Upper lobe of right lung (tissue), 1 donor: ENCODE measurements at places on chromosomes 7 and 10. TPM values are rescaled to one million over a fixed set of nuclear protein-coding genes. Genes with fewer than 3 reads are reported as not detected.

Gene TMEM229A
- total RNA-seq = not detected

Gene DUSP5
- 24.0 TPM for total RNA-seq

Gene JCAD
- 67.6 TPM for total RNA-seq

Gene AKR1C3
- total RNA-seq = 63.6 TPM

Gene POLR2J2
- total RNA-seq = 14.1 TPM

Gene COPS6
- total RNA-seq = 69.5 TPM

Gene OPN4
- total RNA-seq = not detected

Gene GALNT17
- total RNA-seq = 7.1 TPM

Gene CPED1
- 39.2 TPM for total RNA-seq

Gene PVRIG
- 1.4 TPM for total RNA-seq

DNA sequence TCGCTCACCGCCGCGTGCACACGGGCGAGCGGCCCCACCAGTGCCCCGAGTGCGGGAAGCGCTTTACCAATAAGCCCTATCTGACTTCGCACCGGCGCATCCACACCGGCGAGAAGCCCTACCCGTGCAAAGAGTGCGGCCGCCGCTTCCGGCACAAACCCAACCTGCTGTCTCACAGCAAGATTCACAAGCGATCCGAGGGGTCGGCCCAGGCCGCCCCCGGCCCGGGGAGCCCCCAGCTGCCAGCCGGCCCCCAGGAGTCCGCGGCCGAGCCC, 3.3 kb downstream of the REPIN1 start:
- DNase-seq = no peak

DNA sequence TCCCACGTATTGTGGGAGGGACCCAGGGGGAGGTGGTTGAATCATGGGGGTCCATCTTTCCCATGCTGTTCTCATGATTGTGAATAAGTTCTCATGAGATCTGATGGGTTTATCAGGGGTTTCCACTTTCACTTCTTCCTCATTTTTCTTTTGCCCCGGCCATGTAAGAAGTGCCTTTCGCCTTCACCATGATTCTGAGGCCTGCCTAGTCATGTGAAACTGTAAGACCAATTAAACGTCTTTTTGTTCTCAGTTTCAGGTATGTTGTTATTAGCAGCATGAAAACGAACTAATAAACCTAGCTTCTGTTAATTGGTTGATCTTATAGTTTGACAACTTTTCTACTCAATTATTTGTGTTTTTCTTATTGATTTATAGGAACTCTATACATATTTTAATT, 206.3 kb downstream of the NXPH1 start:
- DNase-seq = no peak

GRCh38 chr10:44682507-44682906, 228.6 kb upstream of the TMEM72 start:
- no peak for DNase-seq

DNA sequence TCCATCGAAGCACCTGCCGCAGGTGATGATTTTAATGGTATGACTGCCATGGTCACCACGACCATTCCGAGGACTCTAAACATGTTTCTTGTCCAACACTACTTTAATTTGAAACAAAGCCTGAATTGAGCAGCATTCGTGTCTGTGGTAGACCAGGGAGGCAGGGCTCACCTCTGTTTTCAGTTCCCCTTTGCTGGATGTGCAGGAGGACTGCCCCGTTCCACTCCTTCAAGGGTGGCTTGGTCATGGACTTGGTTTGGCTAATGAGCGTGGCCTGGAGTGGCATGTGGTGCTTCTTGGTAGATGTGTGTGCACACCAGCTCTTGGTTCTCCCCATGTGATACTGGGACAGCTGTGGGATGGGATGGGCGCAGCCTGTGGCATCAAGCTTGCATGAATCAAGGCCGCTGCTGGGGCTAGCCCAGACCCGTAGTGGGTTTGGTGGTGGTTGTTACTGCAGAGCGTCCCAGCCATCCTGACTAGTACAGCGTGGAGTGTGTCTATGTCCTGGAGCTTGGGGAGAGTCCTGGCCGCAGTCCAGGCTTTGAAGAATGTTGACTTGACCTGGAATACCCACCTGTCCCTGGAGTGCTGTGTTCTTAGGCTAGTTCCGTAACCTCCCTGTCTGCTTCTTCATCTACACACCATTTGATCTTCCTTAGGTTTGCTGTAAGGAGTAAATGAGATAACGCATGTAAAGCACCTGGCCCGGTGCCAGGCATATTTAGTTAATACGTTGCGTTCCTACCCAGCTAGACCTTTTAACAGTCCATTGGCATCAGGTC, 34.8 kb downstream of the MGMT start:
- no peak for DNase-seq

- DNase-seq = no peak
These were observed 37.5 kb downstream of the CASD1 start for GRCh38 chr7:94547126-94547525.

DNA sequence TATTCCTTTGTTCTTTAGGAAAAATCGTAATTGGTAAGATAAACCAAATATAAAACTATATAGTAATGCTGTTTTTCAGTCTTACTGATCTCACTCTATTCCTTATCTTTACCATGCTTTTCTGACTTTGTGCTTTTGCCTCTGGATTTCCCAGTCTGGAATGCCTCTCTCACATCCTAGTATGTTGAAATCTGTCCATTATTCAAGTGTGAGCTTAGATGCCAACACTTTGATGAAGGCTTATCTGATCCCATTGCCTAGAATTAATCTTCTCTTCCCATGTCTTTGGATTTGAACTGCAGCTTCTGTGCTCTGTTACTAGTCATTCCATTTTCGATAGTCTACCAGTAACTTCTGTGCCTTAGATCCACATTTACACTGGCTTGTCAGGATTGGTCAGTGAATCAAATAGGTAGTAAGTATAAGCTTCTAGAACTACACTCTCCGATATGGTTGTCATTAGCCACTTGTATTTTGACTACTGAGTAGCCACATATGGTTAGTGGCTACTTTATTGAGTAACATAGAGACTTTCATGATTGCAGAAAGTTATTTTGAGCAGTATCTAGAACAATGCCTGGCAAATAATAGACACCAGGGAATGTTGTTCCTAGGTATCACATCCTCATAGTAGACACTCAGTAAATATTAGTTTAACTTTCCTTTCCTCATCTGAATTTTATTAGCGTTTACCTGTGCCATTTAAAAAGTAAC, 92.9 kb downstream of the BMPR1A start:
- no peak for DNase-seq

DNA sequence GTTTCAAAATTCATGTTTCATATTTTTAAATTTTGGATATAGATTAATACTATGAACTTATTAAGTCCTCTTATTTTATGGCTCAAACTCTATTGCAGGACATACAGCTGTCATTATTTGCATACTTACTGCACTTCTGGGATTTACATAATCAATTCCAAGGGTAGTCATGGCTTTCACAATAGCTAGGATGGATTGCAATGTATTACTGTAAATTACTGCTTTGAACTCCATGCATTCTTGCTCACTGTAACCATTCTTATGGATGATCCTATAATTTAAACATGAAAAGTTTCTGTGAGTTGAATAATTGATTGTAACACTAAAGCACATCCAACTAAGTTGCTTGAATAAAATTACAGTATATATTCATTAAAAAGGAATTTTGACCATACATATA, 23.5 kb downstream of the GNAT3 start:
- DNase-seq = no peak

- no peak for DNase-seq
These were observed at the start of gene LRRTM3 for GRCh38 chr10:66925896-66926715. LRRTM3 (plus strand) TSS chr10:66926036.

DNA sequence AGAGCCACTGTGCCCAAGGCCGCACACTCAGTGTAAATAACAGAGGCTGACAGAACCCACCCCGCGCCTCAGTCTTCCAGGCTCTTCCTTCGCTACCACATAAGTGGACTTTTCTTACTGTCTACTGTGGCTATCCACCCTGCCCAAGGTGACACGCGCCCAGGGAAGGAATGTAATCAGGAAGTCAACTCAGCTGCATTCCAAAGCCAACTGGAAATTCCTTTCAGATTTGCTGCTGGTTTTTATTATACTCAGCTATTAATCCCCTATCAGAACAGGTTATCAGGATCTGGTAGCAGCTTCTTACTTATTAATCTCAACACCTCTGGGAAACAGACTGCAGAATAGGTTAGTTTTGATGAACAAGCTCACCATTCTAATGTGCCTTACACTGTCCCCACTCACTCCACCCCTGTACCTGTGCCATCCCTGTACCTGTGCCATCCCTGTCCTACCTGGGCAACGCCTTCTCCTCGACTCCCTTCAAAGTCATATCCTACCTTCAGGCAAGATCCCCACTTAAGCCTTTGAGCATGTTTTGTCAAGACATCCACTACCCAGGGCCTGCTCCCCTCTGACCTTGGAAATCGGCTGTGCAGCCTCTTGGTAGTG, 90.7 kb downstream of the NHLRC2 start:
- DNase-seq = no peak

DNA sequence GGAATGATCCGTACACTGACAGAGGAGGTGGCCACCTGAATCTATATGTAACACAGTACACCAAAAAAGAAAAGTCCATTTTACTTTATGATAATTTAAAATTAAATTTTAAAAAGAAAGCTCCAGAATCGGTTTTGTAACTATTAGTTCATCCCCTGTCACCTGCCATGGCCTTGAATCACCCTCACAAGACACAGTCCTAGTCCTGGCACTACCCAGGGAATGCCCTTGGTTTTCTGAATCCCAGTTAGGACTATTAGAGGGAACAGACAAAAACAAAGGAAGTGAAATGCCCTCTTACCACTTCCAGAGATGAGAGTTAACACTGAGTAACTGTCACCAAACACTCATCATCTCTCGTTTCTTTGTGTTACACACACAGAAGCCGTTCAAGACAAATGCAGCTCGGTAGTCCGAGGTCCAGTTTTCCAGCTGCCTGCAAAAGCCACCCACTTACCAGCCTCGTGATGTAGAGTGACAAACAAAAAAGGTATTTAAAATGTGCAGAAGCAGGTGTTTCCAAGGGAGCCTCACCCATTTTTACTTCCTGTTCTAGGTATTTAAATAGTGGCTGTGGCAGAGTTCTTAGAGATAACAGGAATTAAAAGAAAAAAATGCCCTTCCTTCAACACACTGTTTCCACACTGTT, 6.1 kb downstream of the PTPRN2 start:
- no peak for DNase-seq

DNA sequence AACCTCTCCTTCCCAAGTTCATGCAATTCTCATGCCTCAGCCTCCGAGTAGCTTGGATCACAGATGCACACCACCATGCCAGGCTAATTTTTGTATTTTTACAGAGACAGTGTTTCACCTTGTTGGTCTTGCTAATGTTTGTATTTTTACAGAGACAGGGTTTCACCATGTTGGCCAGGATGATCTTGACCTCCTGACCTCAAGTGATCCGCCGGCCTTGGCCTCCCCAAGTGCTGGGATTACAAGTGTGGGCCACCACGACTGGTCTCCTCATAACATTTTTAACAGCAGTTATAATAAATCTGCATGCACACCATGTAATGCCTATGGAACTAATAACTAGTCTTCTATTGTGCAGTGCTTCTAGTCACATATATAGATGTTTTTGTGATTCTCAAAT, 123.8 kb upstream of the VKORC1L1 start:
- no peak for DNase-seq

DNA sequence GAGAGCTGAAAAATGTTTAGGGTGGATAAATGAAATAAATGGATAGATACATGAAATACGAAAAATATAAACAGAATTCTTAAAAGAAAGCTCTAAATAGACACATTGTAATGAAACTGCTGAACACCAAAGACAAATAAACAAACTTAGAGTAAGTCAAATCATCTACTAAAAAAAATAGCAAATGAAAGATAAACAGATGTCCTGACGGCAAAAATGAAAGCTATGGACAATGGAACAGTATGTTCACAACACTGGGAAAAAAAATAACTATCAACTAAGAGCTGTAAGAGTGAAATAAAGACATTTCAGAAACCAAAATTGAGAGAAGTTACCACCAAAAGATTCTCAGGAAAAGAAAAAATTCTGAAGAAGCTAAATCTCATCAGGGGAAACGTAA, 106.1 kb downstream of the SGMS1 start:
- DNase-seq = no peak

DNA sequence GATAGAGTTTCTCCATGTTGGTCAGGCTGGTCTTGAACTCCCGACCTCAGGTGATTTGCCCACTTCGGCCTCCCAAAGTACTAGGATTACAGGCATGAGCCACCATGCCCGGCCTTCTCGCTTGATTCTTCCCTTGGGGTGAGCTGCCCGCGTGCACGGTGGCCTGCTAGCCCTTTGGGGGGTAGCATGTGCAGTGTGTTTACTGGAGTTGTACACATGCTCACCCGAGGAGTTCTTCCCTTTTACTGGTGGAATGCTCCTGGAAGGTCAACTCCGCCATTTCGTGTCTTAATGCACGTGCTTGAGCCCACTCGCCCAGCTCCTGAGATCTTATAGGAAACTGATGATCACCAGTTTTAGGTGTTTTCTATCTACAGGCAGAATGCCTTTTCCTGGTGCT, 17.0 kb upstream of the ADAMTS14 start:
- no peak for DNase-seq

DNA sequence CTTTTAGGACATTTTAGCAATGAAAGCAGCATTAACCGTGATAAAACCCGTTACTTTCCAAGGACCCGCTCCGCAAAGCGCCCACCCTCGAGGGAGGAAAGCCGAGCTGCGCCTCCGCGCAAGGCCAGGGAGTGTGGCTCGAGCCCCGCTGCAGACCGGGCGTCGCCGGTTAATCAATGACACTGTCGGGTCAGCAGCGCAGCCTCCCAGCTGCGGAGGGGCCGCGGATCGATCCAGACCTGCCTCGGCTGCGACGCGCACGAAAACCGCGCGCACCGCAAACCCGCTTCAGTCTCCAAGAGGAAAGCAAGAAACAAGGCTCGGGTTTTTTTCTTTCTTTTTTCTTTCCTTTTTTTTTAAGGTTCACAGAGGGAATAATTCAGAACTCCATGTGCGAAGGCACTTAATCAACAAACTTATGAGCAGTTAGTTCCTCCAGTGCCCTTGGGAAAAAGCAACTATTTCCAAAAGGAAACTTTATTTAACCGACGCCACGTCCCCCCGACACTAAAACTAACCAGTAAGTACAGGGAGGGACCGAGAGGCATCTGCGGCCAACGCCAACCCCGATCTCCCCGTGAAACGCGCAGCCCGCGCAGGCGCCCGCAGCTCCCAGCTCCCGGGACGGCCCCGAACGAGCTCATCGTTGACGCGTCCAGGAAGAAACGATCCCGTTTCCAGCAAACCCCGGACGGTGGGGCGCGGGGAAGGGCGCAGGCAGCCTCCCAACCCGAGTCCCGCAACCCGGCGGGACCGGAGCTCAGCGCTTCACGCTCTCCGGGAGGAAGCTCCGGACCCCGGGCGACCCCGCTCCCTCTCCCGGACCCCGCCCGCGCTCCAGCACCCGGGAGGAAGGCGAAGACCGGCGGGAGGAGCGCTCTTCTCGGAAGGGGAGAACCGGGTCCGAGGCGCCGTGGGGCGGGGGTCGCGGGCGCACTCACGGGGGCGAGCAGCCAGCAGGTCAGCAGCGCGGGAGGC, 598 bp downstream of the VIPR2 start:
- DNase-seq = no peak

DNA sequence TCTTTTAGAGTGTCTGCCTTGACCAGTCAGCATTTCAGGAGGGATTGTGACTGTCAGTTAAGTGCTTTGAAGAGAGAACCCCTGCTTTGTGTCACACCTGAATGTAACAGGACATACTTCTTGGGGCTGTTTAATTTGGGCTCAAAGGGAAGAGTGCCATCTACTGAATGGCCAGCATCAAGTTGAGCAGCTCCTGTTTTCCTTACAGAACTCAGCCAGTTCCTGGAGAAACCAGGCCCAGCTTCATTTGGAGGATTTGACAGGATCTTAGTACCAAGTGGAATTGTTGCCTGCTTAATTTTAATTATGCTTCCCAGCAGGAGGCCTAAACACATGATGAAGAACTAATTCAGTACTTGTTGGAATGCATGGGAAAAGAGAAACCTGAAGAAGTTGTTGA, 8.3 kb downstream of the ADD3 start:
- no peak for DNase-seq
